ENCODE measurements at places on chromosomes 1 and 21.

- no peak for DNase-seq
Observed at GRCh38 chr1:205587581-205587980, 44.2 kb downstream of the ELK4 start.

DNA sequence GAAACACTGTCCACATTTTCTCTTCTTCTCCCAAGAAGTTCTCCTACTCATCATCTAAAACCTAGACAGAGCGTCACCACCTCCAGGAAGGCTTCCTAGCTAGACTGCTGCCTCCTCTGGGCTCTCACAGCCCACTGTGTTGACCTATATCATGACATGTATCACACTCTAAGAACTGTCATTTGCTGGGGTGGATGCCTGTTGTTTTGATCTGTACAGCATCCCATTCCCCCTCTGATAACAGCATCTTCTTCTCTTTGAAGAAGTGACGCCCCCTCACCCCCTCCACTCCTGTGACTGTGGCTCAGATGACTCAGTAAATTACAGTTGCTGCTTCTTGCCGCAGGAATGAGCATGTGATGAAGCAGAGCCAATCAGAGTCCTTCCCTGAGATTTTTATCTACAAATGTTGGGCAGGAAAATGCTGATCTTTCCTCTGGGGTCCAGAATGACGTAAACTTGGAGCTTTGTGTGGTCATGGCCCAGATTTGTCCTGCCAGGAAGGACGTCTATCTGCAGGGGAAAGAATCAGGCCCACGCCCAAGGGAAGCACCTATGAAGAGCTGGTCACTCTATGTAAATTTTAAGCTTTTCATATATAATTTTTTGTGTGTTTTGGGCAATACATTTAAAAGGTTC lies 28.0 kb upstream of the FOXO6 start:
- DNase-seq: no peak

DNA sequence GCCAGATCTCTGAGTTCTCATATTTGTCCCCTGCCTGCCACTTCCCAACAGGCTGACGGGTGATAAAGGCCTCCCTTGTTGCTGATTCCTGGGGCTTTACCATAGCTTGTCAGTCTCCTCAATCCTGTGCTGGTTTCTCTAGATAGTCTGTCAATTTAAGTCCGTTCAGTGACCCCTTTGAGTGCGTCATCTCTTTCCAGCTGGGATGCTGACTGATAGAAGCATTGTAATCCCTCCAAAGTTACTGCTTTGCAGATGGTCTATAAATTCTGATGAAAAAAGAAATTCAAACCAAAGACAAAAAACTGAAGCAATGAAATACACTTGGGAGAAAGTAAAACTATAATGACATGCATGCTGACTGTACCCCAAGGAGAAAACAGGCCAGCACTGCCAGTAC lies 28.3 kb downstream of the RHOU start:
- DNase-seq: no peak

- no peak for DNase-seq
Observed at GRCh38 chr21:15592957-15593356, 136.8 kb upstream of the USP25 start.

DNA sequence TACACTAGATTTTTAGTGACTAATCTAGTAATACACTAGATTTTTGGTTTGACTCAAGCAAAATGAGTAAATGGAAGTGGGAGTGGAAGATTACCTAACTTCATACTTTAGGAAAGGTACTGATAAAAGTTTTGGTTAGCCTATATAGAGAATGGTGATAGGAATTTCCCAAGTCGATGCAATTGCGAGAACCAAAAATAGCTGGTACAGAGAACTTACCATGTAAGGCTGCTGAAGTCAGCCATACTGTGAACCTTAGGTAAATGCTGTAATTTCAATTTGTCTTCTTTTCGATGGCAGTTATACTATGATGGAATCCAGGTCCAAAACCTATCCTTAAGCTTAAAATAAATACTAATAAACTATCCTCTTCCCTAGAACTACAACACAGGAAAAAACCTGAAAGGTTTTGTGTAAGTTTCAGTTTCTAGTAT lies 4.6 kb downstream of the PNRC2 start:
- no peak for DNase-seq

All from T-helper 22 cell (primary cell).